Naive thymus-derived CD8-positive, alpha-beta T cell (primary cell): ENCODE measurements at places on chromosomes 13 and 19. TPM values are rescaled to one million over a fixed set of nuclear protein-coding genes. Genes with fewer than 3 reads are reported as not detected.

The F10 gene
- not detected for total RNA-seq

The TUBB4A gene
- 8.8 TPM for total RNA-seq

The MTUS2 gene
- not detected for total RNA-seq

The SLC15A1 gene
- total RNA-seq = not detected

The ZNF415 gene
- total RNA-seq = 5.1 TPM

The SIAH3 gene
- 3.7 TPM for total RNA-seq
